ENCODE measurements at places on chromosomes 7 and 10. TPM values are rescaled to one million over a fixed set of nuclear protein-coding genes. Genes with fewer than 3 reads are reported as not detected.

Gene NUTM2E
- total RNA-seq: not detected

Gene IL15RA
- total RNA-seq: 36.7 TPM

Gene HOGA1
- total RNA-seq: 2.3 TPM

Gene ADAMTS14
- 0.55 TPM for total RNA-seq

Gene CFAP58
- 0.14 TPM for total RNA-seq

Gene TFEC
- 29.8 TPM for total RNA-seq

Gene NEURL1
- total RNA-seq: 0.64 TPM

Gene MARVELD1
- total RNA-seq: 43.8 TPM

Gene CPA4
- total RNA-seq: not detected

Gene ABCB1
- 7.5 TPM for total RNA-seq

Gene VPS37D
- 1.4 TPM for total RNA-seq

Gene RAPGEF5
- total RNA-seq: 139 TPM

Gene NANOS1
- total RNA-seq: 2.9 TPM

Gene TMEM184A
- total RNA-seq: 4.4 TPM

Gene LOXL4
- total RNA-seq: 6.2 TPM

Gene PGAM2
- total RNA-seq: 1.1 TPM

Gene UBTD1
- 37.5 TPM for total RNA-seq

Gene BEND7
- total RNA-seq: 31.1 TPM

Gene PRF1
- total RNA-seq: 32.3 TPM

Gene AASS
- 35.6 TPM for total RNA-seq

Gene FEZF1
- not detected for total RNA-seq

Gene PON1
- total RNA-seq: 0.49 TPM

Gene ATP5MK
- total RNA-seq: 206 TPM

Gene ABCC2
- 1.1 TPM for total RNA-seq

Gene OIT3
- not detected for total RNA-seq

Gene SVOPL
- 0.81 TPM for total RNA-seq

Gene TAS2R41
- total RNA-seq: not detected

Gene TSPAN13
- total RNA-seq: 185 TPM

Gene ALOX5
- 128 TPM for total RNA-seq
